CD4-positive, alpha-beta T cell treated with Interleukin-10 for 1 hour (primary cell): ENCODE measurements at places on chromosomes 3 and 15.
A peak's percentile ranks its signal among the peaks of the same experiment; 100 is the strongest.

DNA sequence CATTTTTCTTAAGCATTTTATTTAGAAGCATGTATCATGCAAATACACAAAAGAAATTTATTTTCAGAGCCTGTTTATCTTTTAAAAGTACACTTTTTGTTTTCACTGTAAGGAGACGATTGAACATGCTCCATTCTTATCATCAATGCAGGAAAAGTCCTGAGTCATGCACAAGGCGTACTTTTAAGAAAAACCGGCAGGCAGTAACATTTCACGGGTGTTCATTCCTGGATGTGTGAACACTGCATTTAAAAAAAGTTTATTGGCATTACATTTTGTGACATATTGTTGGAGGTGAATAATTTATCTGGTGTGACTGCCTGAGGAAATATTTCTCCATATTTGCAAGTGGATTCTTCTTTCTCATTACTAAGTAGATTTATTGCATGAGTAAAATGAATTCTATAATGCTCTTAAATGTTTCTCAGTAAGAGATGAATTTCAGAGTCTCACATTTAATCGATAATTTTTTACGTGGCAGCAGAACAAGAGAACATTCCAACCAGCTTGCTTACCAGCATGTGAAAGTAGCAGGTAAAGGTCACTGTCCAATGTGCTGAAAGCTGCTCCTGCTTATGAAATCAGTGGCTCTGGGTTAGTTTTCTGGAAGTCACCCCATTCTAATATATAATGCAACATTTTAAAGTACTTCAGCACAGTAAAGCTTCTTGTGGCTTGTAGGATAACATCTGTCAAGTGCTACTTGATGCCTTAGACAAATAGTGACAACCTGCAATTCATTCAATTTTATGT, 87.0 kb downstream of the SV2B start:
- DNase-seq = no peak

DNA sequence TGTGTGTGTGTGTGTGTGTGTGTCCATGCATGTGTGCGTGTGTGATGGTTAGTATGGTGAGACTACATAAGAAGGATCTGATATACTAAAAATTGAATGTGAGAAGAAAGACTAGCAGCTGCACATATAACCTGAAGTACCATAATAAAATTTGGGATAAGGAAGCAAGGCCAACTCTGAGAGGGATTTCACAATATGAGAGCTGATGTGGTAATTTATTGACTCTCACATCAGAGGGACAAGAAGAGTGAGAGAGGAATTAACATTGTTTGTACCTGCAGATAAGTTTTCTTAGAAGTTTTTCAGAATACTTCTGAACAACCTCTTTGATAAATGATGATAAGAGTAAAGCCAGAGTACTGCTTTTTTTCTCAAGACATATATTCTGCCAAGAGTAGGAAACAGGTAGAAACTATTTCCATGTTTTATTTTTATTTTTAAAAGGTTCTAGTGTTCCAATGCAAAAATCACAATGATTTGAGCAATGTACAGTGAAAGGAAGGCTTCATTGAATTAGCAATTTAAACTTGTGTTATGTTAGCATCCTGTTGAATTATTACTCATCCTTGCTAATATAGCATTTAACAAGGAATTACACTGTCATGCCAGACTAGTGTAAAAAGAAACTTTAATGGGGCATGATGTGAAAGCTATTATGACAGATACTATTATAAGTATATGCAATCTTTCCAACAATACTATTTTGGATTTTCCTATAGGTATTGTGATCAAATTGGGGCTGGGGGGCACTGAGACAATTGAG, 415.5 kb upstream of the ARPP21 start:
- no peak for DNase-seq

DNA sequence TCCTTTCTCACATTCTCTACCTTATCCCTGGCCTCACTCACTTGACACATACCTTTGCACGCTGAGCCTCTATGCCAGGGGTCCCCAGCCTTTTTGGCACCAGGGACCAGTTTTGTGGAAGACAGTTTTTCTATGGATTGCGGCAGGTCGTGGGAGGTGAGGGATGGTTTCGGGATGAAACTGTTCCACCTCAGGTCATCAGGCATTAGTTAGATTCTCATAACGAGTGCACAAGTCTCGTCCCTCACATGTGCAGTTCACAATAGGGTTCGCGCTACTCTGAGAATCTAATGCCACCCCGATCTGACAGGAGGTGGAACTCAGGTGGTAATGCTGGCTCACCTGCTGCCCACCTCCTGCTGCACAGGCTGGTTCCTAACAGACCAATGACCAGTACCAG, 112.5 kb upstream of the EIF1B start:
- DNase-seq = no peak

DNA sequence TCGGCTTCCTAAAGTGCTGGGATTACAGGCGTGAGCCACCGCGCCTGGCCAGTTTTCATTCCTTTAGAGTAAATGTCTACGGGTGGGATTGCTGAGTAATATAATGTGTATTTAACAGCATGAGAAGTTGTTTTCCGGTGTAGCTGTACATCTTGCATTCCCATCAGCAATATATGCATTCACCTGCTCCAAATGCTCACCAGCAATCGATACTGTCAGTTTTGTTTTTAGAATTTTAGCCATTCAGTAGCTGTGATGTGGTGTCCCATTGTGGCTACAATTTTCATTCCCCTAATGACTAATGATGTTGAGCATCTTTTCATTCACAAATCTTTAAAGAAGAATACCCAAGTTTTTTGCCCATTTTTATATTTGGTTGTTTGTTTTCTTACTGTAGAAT, 134.8 kb upstream of the RGMA start:
- DNase-seq = no peak

DNA sequence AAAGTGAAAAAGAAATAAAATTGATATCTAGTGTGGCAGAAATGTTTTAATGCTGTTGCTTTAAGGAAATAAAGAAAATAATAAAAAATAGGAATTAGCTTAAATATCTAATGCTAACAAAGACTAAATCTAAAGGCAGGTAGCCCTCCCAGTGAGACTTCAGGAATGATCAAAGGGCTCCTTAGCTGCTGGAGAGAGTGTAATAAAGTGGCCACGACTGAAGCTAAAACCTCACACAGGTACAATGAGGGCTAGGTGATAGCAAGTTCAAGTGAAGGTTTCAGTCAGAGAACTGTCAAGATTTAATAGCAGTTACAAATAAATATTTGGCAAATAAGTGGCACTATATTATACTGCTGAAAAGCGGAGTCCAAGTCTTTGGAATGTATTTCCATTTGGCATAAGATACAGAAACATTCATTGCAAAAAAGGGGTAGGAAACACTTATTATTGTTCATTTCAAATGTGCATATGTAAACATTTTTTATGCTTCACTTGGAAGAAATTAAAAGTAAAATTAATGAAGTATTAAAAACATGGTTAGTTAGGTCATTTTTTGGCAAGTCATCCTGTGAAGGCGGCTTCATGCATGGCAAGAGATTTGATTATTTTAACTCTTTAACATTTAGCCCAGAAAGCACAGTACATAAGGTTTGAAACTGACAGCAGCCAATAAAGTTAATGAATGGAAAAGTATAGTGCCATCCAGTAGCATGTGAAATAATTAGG, 168.2 kb downstream of the ECT2 start:
- no peak for DNase-seq

GRCh38 chr3:31341130-31341529, 191.6 kb upstream of the STT3B start:
- no peak for DNase-seq

GRCh38 chr3:171765511-171765887, 44.8 kb downstream of the PLD1 start:
- no peak for DNase-seq

GRCh38 chr3:43768381-43768973, 77.7 kb downstream of the ABHD5 start:
- no peak for DNase-seq

DNA sequence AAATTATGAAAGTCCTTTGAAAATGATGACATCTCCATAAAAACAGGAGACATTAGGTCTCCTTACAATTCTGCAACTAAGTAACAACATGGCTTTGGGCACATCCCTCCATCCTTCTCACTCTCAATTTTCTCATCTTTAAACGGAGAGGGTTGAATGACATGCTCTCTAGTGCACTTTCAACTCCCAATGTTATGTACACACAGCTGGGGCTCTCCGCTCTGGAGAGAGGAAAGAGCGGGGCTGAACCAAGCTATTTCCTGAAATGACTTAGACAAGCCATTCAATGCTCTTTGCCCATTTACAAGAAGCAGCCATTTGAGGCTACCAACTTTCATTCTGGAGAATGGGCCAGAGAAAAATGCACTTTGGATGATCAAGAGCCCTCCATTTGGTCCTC, 144.2 kb upstream of the BNIP2 start:
- no peak for DNase-seq

DNA sequence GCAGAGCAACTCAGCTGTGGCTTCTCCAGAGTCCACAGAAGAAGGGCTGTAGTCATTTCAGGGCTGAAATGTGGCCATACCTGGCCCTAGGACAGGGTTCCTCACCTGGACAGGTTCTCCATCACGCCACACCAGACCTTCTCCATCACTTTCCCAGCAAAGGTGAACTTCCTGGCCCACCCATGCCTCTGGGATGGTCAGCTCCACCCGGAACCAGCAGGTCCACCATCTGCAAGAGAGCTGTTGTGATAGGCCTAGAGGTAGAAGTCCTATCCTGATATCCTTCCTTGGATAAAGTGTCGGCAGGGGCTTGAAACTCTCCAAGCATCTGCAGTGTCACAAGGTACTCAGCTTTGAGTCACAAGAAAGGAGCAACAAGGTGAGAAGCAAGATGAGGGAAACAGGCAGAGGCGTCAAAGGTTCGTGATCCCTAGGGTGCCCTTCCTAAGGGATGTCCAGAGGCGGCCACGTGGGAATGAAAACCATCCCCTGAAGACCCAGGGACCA, 948 bp downstream of the MAN2C1 start:
- DNase-seq = no peak

DNA sequence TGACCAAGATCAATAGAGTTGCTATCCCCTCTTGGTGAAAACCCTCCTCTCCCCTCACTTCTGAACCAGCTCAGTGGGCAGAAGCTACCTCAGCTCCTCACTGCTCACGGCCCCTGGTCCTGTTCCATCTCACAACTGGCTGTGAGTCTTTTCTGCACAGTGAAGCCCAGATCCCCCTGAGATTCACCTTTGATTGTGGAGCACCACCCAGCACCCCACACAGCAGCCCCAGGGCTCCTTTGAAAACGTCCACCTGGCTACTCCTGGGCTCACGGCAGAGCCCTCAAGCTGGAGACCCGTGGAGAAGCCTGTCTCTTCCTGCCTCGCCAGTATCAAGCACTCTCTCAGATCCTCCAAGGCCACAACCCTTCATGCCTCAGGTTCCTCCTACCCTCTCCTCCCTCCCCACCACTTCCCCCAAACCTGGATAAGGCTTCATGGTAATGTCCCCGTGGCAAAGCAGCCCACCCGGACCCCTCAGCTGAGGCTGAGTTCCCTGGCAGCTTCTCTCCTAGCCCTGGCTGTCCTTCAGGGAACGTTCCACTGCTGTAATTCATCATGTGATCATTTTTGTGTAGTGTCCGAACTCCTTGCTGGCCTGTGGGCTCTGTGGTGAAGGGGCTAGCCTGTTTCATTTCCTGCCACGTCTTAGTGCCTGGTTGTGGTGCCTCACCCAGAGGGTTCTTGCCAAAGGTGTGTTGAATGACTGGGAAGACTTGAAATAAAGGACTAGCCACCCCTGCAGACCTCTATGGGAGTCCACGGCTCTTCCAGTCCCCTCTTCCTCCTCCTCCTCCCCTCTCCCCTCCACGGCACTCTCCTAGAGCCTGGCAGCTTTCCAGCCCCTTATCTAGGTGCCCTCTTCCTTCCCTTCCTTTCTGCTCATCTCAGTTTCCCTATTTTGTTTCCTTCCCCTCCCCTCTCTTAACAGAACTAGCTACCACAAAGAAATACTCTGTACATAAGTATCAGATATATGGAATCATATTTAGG, 44.5 kb downstream of the KY start:
- DNase-seq = no peak

GRCh38 chr15:61780278-61780980, 279.8 kb downstream of the VPS13C start:
- DNase-seq = no peak

DNA sequence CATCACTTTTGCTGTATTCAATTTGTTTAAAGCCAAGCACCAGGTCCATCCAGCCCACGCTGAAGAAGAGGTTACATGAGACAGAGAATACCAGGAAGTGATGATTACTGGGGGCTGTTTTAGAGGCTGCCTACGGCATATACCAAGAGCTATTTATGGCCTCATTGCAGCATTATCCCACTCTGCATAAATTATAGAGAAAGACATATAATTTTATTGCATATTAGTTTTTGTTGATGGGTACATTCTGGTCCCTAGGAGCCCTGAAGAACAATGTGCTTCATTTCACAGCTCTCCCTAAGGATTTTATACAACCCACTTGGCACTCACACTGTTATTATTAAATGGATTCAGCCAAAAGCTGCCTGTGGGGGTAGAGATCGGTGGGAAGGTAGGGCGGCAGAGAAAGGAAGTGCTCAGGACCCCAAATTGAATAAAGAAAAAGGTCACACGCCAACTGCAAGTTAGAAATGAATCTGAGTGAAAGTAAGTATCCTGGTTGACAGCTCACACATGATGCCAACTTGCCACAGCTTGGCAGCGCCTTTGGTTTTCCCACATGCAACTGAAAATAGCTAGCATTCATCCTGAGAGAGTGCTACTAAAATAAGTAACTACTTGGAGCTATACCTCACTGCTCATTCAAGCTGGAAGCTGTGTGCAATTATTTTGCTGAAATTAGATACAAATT, 73.7 kb downstream of the CCNL1 start:
- DNase-seq = no peak

DNA sequence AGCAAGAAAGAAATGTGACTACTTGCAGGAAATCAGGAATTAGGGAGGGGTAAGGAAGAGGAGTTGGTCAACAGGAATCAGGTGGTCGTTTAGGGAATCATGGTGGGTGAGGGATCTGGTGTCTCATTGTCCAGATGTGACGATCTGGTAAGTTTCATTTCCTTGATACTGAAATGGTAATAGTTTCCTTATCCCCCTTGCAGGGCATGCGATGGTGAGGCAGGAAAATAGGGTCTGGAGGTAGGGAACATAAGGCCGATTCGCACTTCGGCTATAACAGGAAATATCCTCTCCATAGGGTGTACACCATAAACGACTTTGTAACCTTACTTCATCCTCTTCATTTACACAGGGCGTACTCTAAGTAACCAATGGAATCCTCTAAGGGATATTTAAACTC, 574 bp upstream of the LRRC34 start:
- DNase-seq = peak; percentile 6

DNA sequence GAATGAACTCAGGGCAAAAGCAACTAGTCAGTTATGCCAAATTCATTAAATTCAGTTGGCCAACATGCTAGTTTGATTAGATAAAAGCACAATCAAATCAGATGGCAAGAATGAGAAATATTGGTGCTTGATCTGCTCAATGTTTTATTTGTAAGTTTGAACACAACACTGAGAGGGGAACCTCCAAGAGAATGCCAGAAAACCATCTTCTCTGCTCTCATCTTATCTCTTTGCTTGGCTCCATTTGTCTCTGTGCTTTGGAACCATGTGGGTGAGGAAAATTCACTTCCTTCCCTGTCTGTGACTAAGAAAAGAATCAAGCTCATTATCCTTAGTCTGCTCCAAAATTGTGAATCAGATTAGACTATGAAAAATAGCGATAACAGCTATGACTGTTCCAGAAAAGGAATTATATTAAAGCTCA, 43.6 kb upstream of the DCBLD2 start:
- no peak for DNase-seq

- no peak for DNase-seq
Measured at GRCh38 chr3:65538101-65538500, 500.6 kb downstream of the MAGI1 start.

GRCh38 chr15:68188647-68189046, 16.5 kb downstream of the CALML4 start:
- DNase-seq = no peak

GRCh38 chr3:76552653-76553052, 487.2 kb upstream of the ROBO2 start:
- no peak for DNase-seq

GRCh38 chr3:175149675-175150074, 290.5 kb downstream of the NAALADL2 start:
- DNase-seq = no peak
